ENCODE measurements at places on chromosomes 16 and 17.
A peak's percentile ranks its signal among the peaks of the same experiment; 100 is the strongest.

- DNase-seq = no peak
Measured at GRCh38 chr16:88907768-88908167, 41.3 kb upstream of the PABPN1L start.

DNA sequence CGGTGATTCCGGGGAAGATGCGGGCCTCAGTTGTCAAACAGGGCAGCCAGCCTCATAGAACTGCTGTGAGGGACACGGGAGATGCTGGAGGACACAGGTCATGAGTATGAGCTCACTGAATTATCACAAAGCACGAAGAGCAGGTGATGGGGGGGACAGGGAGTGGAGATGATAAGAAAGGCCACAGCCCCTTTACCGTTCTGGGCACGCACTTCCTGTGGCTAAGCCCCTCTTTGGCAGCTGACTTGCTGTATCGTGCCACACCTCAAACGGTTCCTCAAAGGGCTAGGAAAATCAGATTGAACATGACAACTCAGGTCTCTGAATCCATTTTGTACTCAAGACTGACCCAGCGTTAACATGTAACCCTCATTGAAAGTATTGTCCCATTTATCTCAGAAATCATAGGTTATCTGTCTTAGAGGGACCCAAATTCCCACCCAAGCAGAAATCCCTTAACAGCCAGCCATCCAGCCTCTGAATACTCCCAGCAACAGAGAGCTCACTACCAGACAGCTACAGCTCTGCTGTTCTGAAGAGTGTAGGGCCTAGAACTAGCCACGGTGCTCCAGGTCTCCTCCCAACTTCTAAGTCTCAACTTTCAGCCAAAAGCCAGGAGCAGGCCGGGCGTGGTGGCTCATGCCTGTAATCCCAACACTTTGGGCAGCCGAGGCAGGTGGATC lies 5.0 kb upstream of the SRL start:
- no peak for DNase-seq

GRCh38 chr16:81004646-81005353 lies 1.9 kb downstream of the CMC2 start:
- DNase-seq = peak; percentile 71

GRCh38 chr16:57128771-57129389 lies 36.5 kb downstream of the CPNE2 start:
- DNase-seq = no peak

DNA sequence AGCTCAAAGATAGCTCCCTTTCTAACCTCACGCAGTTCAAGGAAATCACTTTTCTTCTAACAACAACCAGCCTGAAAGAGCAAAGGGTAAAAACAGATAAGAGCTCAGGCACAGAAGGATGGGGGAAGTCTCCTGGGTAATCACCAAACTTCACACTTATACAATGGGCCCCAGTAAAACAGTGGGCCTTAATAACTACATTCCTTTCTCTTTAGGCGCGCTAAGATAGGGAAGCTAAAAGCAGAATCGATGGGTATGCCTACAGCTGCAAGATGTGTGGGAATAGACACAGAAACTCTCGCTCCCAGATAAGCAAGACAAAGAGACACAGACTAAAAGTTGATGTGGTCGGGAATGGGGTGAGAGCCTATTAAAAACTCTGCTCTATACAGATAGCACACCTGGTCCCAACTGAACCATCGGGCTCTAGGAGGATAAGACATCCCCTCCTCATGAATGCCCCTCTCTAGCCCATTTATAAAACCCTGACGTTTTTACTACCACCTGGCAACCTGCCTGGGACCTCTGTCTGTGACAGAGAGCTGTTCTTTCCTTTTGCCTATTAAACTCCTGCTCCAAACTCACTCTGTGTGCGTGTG lies 826 bp downstream of the LYZL6 start:
- no peak for DNase-seq

DNA sequence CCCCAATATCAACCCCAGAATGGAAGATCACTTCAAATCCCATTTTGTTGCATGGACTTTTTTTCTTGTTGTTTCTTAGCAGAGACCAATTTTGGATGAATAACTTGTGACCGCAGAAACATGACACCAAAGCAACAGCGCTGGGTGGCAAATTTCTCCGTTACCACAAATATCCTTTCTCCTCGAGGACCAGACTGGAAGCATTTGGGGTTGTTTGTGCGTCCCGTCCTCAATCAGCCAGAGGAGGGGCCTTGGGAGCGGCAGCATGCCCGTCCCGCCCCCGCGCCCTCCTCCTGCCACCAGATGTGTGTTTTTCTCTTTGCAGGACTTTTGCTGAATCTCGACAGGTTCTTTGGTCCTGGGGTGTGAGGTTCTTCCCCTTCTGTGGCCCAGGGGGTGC lies 282.5 kb upstream of the FOXF1 start:
- DNase-seq = no peak

GRCh38 chr16:79076047-79076767 lies 524.3 kb downstream of the MAF start:
- no peak for DNase-seq

DNA sequence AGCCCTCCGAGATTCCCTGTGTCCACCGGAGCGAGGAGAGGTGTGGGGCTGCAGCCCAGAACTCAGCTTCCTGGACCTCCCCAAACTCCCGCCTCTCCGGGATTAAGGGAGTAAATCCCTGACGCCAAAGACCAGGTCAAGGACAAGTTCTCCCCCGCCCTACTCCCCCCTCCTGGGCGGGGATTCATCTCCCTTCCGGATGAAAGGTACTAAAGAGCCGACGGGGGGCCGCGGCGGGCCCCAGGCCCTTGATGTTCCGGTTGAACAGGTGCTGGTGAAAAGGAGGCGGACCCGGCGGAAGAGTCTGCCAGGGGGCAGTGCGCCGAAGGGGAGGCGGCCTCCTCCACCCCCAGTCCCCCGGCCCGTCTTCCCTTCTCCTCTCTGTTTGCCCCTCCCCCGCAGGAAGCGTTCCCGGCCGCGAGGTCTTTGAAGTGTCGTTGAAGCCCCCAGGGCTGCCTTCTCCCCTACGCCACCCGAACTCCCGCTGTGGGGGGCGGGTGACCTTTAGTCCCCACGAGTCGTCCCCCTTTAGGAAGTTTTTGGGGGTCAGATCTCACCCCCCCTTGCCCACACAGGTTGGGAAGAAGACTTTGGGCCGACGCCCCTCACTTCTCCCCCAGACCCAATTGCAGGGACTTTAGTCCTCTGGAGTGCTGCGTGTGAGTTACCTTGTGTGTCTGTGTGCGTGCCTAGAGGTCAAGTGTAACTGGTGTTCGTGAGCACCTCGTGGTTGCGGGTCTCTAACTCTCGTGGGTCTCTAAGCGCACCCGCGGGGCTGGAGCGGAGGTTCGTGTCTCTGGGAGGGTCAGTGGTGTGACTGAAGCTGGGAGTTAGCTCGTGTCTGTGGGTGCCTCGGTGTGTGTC lies 1.1 kb upstream of the MLLT6 start:
- DNase-seq = peak; percentile 76

DNA sequence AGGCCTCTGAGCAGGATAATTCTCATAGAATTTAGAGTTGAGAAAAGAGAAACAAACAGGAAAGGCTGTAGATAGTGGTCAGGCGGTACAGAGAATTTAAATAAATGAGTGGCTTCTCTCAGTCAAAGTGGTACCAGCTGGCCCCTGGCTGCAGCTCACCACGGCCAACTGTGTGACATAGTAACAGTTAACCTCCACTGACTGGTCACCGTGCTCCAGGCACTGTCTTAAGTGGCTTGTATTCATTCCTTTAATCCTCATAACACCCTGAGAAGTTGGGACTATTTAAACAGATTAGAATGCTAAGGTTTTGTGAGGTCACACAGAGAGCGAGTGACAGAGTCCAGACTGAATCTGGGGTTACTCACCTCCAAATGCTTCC lies 108.9 kb downstream of the GNAO1 start:
- no peak for DNase-seq

DNA sequence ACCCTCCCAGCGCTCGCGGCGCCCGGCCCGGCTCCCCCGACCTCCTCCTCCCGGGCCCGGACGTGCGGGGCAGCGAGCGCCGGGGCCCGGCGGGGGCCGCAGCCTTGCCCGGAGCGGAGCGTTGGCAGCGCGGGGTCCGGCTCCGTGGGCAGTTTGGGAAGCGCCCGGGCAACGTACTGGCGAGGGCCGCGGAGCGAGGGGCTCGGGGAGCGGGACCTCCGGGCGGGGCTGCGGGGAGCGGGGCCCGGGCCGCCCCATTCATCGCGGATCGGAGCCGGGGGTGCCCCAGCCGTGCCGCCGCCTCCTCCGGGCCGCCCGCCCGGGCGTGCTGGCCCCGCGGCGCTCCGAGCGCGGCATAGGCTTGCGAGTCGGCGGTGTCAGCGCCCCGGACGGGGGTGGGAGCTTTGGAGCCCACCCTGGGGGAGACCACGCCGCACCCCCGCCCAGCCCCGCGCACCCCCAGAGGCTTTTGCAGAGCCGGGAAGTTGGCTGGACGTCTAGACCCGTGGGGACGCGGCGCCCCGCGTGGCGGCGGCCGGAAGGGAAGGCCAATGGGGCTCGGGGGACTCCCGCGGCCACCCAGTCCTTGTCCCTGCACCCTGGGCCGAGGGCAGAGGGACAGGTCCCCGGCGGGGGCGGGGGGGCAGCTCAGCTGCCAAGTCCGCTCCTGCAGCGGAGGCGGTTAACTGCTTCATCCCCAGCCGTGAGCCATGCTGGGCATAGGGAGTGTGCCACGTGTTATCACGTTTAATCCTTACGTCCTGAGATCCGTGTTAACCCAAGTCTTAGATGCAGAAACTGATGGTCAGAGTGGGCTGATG lies 852 bp downstream of the ZNF469 start:
- peak; percentile 46 for DNase-seq

- DNase-seq = no peak
Measured at GRCh38 chr16:12258861-12259645, 282.5 kb downstream of the SNX29 start.

DNA sequence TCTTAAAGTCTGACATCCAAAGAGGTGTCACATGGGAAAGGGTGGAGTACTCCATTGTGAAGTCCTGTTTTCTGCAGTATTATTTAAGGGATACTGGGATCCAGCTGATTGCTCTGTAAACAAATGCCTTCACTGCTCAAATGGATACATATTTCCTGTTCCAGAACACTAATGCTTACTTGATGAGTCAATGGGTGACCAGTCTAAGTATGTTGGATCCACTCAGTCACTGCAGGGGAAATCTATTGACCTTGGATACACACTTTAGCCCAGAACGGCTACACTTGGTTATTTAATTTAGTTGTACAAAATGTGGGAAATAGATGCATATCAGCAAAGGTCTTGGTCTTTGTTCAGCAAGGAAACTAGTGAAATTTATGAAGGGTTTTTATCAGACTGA lies 261.4 kb downstream of the MAP2K4 start:
- DNase-seq = no peak

DNA sequence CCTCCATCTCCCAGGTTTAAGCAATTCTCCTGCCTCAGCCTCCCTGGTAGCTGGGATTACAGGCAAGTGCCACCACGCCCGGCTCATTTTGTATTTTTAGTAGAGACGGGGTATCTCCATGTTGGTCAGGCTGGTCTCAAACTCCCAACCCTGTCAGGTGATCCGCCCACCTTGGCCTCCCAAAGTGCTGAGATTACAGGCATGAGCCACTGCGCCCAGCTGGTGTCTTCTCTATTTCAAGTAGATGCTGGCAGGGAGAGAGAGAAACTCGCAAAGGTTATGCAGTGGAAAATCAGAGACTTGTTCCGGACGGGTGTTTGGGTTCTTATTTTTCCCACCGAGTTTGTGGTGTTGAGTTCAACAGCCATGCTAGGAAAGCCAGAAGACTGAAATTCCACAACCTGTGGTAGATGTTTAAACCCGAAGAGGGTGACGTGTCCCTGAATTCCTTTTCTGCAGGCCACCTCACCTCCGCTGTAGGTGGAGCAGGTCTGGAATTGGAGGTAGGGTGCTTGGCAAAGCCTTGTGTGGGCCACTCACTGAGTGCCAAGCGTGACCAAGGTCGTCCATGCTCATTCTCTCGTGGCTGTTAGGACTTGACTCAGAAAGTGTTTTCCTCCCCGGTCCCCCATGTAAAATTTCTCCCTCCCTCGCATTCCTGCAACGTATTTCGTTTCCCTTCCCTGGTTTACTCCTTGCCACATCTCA lies 7.3 kb upstream of the ZDHHC7 start:
- no peak for DNase-seq

DNA sequence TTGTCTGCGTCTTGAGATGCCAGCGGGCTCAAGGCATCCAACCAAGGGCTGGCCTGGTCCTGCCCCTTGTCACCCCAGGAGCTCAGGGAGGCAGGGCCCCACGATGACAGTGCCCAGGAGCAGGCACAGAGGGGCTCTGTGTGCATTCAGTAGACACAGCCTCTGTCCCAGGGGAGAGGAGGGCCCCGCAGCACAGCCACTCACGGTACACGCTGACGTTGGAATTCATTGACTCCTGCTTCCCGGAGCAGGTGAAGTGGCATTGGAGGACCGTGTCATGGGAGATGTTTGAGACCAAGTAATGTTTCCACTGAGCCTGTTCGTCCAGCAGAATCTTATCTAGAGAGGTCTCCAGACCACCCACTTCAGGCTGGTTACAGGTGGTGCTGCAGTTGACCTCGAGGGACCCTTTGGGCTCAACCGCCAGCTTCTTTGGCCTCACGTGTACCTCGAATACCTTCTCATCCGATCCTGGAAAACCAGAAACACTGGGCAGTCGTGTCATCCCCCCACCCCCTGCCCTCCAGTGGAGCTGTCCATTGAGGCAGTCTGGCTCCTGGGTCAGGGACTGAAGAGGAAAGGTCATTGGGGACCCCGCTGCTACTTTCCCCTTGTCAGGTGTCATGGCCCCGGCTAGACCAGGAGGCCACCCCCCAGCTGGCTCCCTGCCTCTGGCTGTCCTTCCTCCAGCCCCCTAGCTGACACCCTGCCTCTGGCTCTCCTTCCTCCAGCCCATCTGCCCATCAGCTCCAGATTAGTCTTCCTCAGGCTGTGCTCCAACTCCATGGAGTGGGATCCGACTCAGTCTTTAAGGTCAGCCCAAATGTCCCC lies 7.0 kb downstream of the PRR29 start:
- DNase-seq = no peak

DNA sequence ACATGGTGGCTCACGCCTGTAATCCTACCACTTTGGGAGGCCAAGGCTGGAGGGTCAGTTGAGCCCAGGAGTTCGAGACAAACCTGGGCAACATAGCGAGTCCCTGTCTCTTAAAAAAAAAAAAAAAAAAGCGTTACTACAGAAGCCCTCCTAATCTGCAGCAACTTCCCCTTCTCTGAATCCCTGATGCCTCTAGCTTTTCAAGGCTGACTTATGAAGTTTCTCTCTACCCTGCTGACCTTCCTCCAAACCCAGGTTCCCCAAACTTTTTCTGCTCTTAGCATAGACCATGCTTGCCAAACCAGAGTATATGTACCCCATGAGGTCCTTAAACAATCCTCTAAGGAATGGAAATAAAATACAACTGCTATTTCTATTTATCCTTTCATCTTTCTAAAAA lies 16.4 kb downstream of the LYRM1 start:
- DNase-seq = no peak

DNA sequence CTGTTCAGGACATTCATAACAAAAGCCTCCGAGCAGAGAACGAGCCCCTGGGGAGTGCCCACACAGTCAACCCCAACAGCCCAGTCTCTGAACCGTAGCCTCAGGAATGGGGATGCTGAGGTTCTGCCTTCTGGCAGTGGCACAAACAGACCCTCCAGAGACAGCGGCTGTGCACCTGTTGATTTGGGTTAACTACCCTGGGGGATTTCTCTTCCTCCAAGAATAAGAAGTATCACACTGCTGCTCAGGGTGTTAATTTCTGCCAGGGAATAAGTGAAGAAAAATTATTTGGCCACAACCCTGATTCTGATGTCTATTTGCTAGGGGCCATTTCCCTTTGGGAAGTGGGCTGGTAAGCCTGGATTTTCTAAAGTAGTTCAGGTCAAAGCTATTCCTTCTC lies 51.0 kb upstream of the PIRT start:
- no peak for DNase-seq

- no peak for DNase-seq
Measured at GRCh38 chr17:57559634-57560318, 185.3 kb downstream of the CCDC182 start.

- DNase-seq = no peak
Measured at GRCh38 chr16:21628121-21628726, 24.2 kb downstream of the IGSF6 start.
